NCI-H1694 treated with DMSO at 0.1 percent for 48 hours (cell line): ENCODE measurements at places on chromosomes 6 and 20.

GRCh38 chr6:87907521-87907920 is 140.1 kb upstream of the SPACA1 start:
- DNase-seq = no peak

GRCh38 chr6:104958178-104959025 is 1.5 kb downstream of the LIN28B start:
- no peak for DNase-seq

- no peak for DNase-seq
Observed at GRCh38 chr6:104218116-104218515, 641.6 kb downstream of the HACE1 start.

DNA sequence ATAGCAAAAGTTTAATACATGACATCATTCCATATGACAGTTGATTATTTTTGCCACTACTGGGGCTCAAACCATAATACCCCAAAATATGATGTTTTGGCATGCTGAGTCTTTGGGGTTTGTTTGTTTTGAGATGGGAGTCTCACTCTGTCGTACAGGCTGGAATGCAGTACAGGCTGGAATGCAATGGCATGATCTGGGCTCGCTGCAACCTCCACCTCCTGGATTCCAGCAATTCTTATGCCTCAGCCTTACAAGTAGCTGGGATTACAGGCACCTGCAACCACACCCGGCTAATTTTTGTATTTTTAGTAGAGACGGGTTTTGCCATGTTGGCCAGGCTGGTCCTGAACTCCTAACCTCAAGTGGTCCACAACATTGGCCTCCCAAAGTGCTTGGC is 1.3 kb upstream of the MRS2 start:
- no peak for DNase-seq

- DNase-seq = no peak
Observed at GRCh38 chr20:2468581-2469407, 1.8 kb downstream of the SNRPB start.

DNA sequence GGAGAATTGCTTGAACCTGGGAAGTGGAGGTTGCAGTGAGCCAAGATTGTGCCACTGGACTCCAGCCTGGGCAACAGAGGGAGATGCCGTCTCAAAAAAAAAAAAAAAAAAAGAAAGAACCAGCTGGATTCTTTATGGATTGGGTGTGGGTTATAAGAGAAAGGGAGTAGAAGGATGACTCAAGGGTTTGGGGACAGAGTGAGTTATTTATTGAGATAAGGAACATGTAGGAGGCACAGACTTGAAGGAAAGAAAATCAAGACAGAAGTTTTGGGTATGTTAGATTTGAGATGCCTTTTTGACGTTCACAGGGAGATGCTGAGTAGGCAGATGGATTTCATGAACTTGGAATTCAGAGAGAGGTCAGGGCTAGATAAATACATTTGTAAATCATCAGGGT is 47.6 kb downstream of the KIZ start:
- DNase-seq = no peak

DNA sequence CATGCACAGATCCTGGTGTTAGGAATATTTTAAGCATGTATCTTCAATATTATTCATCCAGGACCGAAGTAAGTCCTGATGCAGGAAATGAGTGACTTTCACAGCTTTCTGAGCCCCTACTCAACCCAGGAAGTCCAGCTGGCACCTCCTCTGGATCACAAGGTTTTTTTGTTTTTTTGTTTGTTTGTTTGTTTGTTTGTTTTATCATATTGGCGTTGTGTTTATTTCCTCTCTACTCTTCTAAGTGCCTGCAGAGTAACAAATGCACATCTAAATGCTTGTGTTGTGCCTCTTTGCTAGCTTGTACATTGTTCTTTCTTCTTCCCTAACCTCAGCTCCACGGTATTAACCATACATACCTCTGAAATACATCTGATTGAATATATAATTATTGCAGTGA is 594.3 kb upstream of the ADGRB3 start:
- DNase-seq = no peak

GRCh38 chr6:13146442-13146841 is 181.9 kb downstream of the TBC1D7 start:
- no peak for DNase-seq

- no peak for DNase-seq
Observed at GRCh38 chr6:125346201-125346925, 44.6 kb upstream of the HDDC2 start.

DNA sequence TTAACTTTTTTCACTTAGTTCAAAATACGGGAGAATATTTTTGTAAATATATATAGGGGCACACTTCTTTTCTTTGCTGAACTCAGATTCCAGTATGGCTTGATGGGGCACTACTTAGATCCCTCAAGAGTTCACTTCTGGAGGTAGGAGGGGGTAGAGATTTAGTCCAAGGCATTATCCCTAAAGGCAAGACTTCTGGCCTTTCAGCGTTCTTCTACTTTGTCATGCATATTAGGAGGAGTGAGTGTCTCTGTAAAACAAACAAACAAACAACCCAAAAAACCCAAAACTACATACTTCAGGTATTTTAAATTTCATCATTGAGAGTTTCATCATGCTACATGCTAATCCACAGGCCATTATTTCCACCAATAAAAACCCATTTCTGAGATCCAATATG is 32.0 kb downstream of the SMPDL3A start:
- no peak for DNase-seq

GRCh38 chr6:136737871-136738691 is 54.2 kb downstream of the MAP3K5 start:
- DNase-seq = no peak

DNA sequence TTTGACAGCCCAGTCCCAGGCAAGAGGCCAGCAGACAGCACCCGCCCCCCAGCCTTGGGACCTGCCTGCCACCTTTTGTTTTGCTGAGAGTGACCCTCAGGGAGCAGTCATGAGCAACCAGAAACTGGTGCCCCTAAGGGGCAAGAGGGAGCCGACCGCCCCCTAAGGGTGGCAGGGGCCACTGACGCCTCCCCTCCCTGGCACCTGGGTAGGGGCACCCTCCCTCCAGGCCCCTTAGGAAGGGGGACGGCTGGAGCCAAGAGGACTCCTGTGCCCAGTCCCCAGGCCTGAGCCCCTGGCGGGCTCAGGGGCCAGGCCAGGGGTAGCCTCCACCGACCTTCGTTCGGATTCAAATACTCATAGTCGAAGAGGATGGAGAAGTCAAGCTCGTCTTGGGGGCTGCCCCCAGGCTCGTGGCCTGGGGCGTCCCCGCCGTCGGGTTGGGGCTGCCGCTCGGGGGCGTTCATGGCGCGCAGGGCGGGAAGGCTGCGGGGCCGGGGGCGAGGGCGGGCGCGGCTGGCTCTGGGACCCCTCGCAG is 417 bp downstream of the NFATC2 start:
- no peak for DNase-seq

DNA sequence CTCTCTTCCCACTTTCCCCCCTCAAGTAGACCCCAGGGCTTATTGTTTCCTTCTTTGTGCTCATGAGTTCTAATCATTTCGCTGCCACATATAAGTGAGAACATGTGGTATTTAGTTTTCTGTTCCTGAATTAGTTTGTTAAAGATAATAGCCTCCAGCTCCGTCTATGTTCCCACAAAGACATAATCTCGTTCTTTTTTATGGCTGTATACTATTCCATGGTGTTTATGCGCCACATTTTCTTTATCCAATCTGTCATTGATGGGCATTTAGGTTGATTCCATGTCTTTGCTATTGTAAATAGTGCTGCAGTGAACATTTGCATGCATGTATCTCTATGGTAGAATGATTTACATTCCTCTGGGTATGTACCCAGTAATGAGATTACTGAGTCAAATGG is 16.9 kb upstream of the PERP start:
- DNase-seq = no peak
